Transverse colon (tissue), 4 donors: ENCODE measurements at places on chromosomes 2 and 18. TPM values are rescaled to one million over a fixed set of nuclear protein-coding genes. Genes with fewer than 3 reads are reported as not detected.
A peak's percentile ranks its signal among the peaks of the same experiment; 100 is the strongest.

- peak; percentile 10 for DNase-seq
These were observed 1.1 kb downstream of the DSC3 start for GRCh38 chr18:31041271-31042083.

DNA sequence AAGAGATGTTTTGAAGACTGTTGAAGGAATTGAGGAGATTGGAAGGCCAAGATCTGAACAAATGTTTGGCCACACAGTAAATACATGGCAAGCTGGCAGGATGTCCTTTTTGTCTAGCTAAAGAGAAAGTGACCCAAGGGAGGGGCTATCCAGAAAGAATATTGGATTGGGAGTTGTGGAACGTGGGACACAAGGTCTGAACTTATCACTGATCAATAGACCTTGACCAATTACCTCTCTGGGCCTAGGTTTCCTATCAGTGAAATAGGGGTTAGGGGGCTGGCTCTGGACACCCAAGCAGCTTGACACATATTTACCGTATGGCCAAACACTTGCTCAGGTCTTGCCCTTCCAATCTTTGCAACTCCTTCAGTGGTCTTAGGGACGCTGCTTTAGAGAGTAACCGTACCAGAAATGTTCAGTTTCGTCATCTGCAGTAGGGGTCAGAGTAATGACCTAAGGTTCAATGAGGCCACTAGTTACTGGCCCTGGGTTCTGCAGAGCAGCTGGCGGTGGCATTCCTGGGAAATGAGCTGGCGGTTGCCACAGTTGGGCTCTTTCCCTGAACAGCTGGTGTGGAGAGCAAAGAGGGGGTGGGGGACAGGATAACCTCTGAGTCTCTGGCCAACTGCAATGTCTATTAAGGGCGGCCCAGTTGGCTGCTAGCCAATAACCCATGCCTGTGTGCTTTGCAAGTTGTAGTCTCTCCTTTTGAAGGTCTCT lies 70.1 kb upstream of the STPG4 start:
- DNase-seq = peak; percentile 59

DNA sequence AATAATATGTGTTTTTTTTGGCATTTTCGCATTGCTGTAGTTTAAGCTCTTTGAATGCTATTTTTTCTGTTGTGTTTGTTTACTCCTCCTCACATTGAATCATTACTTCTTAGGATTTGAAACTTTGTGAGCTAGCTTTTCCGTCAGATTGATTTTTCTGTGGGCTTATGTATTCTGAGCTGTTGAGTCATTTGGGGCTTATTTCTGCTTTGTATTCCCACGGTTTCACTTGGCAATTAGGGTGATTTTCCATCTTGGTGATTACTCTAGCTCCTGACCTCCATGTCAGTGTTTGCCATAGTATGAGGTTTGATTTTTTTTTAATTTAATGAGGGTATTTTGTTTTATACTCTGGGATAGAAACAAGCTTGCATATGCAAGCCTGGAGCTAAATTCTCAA lies 200.0 kb downstream of the CCDC102B start:
- DNase-seq = no peak

GRCh38 chr2:241351640-241352031 lies 4.4 kb upstream of the FARP2 start:
- no peak for DNase-seq

GRCh38 chr2:226623587-226624368 lies 175.8 kb downstream of the IRS1 start:
- no peak for DNase-seq

- no peak for DNase-seq
These were observed 155.3 kb downstream of the UXS1 start for GRCh38 chr2:106038601-106039375.

DNA sequence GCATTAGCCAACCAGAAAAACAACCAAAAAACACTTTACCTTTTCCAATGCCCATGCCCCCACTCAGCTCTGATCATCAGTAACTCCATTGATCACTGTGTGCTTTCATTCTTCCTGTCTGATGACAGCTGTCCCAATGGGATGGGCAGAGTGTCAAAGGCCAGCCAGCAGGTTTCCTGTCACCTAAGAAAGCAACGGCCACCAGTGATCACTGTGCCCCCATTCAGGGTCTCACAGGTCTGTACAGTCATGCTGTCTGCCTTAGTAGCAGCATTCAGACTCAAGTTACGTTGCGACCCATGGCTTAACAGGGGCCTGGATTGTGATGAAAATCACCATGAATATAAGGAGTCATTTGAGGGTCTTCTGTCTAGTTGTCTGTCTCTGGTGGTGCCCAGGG lies 184.5 kb downstream of the MGAT5 start:
- no peak for DNase-seq

DNA sequence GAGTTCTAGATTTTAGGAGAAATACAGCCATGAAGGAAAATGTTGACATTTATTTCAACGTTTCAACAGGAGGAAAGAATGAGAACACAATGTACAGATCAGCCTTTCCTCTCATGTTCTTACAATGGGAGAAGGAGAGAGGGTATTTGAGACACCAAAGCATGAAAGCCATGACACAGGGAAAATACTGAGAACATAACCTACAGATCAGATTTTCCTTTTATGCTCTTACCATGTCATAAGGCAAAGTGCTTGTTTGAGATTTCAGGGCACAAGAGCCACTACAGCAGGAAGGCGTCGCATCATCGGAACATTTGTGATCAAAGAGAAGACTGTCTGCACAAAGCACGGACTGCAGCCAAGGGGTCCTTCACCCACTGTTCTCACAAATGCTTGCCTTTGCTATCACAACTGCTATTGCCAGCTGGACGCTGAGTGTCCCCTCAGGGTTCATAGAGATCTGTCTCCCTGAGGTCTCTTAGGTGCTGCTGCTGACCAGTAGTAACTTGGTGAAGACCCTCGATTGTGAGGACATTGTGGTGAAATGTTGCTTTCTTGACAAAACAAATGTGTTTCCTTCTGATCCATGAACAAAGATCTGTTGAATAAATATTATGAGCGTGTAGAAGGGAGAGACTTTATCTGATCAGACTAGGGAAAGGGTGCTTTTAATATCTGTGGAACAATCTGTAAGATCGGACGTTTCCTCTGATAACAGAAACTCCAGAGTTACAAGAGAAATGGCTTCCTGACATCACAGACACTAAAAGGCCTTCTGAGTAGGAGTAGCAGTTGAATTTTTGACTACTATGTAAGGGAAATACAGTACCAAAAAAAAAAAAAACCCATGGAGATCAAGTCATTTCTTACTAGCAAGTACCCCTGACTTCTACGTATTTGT lies 6.4 kb upstream of the IL1RL1 start:
- no peak for DNase-seq

DNA sequence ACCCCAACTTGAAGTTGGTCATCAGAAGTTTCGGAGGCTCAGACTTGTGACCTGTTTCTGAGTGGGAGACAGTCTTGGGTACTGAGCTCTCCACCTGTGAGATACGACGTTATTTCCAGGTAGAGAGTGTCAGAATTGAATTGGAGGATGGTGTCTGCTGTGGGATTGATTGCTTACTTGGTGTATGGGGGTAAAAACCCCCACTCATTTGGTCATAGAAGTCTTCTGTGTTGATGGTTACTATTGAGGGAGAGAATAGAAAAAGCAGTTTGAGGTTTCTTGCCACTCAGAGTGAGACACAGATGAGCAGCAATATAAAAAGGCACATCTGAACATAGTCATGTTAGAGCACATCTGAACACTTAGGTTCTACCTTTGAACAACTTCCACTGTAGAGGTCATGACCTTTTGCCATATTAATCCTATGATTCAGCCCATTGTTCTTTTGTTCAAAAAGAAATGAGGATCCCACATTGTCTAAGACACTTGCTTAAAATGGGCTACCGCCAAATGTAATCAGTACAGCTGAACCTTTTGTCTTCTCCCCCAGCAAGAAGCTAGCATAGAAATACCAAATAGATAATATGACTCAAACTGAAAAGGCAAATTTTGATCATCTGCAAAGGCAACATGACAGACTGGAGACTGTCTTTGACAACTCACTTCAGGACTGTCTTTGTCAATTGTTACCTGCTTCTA lies 73.3 kb downstream of the NAB1 start:
- DNase-seq = no peak

DNA sequence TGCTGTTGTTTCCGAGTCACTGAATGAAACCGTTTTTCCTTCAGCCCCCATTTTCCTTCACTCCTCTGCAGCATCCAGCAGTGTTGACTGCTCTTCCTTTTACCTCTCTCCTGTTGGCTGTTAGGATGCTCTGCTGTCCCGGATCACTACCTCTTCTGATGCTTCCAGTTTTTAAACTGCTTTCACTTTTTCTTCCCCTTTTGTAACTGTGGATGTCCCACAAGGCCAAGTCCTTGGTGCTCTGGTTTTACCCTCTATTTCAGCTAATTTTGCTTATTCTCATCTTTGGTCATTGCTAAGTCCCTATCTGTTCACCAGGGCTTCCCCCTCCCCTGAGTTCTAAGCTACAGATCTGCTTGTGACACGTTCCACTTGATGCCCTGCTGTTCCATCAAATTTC lies 39.4 kb upstream of the MAP4K3 start:
- no peak for DNase-seq

DNA sequence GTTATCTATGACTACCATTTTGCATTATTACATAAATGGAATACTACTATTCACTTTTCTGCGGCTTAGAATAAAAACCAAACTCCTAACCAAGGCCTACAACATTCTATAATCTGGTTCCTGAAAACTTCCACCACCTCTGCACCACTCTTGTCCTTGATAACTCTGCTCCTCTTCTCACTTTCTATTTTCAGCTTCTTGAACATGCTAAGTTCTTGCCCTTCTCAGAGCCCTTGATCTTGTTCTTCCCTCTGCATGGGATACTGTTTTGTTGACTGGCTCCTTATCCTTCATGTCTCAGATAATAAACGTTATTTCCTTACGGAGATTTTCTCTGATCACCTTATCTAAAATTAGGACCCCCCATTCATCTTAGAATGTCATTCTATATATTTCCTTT lies 65.5 kb upstream of the WDSUB1 start:
- DNase-seq = no peak

GRCh38 chr18:21599585-21600525 lies 649 bp downstream of the ESCO1 start:
- DNase-seq = peak; percentile 73

DNA sequence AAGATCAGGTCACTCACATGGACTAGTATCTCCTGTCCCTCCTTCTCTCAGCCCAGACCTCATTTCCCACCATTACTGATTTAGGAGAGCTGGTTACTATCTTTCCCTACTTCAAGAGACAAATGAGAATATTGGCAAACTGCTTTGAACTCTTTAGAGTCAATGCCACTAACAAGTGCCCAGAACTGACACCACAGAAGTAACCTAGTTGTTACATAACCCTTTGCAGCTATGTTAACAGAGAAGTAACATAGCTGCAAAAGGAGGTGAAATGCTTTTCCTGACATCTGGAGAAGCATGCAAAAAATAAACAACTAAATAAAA lies 30.0 kb downstream of the TGFA start:
- DNase-seq = no peak

DNA sequence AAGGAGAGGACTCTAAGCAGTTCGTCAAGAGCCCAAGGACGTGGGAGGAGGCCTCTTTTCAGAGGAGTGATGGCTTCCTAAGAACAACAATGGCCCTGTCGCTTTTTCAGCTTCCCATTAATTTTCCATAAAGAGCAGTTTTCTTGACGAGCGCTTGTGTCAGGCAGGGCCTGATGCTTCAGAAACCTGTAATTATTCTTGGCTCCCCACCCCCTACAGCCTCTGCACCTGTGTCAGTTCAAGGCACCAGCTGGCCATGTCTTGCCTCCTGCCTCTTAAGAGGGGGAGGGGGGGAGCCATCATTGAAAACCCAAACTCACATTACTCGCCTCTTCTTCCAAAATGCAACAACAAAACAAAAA lies 32.3 kb downstream of the KLF7 start:
- DNase-seq = no peak

- no peak for DNase-seq
These were observed 211.1 kb downstream of the DSEL start for GRCh38 chr18:67305466-67305865.

GRCh38 chr2:100272841-100273329 lies 49.4 kb downstream of the LONRF2 start:
- DNase-seq = no peak

DNA sequence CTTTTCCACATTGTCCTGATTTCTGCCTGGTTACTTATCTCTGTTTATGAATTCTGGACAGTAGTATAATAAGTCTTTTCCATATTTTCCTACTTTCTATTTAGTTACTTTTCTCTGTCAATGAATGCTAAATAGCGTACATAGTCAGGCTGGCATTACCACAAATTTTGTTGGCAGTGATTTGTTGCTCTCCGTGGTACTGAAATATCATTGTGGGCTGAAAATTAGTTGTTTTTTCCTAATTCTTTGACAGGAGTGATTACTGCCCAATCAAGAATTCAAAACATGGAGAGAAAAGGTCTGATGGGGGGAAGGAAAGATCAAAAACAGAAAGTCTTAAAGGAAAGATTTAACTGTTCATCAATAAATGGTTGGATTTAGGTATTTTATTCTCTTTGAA lies 7.7 kb upstream of the GALNT13 start:
- no peak for DNase-seq

GRCh38 chr2:37244017-37244416 lies 12.6 kb downstream of the NDUFAF7 start:
- DNase-seq = no peak

DNA sequence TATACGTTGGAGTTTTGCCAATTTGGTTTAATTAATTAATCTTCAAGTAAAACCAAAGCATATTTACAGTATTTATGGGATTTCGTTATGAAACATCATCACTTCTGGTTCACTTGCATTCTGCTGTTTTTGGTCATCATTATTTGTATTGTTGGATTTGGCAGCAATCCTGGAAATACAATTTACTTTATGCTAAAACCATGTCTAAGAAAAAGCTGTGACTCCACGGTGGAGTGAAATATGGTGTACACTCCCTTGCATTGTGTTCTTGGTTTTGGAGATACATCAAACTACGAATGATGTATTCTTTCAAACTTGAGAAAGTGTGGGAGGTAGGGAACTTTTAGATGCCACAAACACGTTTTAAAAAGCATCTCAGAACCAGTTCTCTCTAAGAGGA lies 106.4 kb downstream of the CTAGE1 start:
- DNase-seq = no peak

GRCh38 chr2:69902213-69902922 lies 8.6 kb downstream of the SNRNP27 start:
- peak; percentile 24 for DNase-seq

DNA sequence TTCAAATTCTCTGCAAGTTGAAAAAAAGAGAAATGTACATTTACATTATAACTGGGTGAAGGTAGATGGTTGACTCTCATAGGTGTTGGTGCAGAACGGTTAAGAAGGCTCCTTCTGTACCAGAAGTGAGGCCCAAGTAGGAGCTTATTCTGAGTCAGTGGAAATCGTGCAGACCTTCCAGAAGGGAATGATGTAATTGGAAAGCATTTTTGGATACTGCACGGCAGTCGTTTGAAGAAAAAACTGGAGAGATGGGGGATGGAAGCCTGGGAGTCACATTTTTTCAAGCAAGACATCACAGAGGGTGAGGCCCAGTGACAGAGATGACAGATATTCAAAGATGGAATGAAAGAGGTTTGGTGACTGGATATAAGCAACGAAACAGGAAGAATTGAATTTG lies 39.4 kb downstream of the HRH4 start:
- DNase-seq = no peak

The MOB1A gene
- total RNA-seq = 91.9 TPM

The PMAIP1 gene
- total RNA-seq = 66.5 TPM

The IL18R1 gene
- 3.8 TPM for total RNA-seq

The STRN gene
- 25.3 TPM for total RNA-seq

The KCNE4 gene
- total RNA-seq = 4.6 TPM

The CENPA gene
- not detected for total RNA-seq

The KYNU gene
- not detected for total RNA-seq

The DYSF gene
- 17.3 TPM for total RNA-seq

The UGT1A10 gene
- total RNA-seq = 54.9 TPM

The IL18RAP gene
- 12.1 TPM for total RNA-seq

The SP3 gene
- 79.7 TPM for total RNA-seq

The UNC80 gene
- 0.14 TPM for total RNA-seq

The IKZF2 gene
- total RNA-seq = 12.7 TPM
